ENCODE measurements at places on chromosomes 4 and X.
A peak's percentile ranks its signal among the peaks of the same experiment; 100 is the strongest.

- peak; percentile 39 for DNase-seq
These were observed 287.6 kb upstream of the TAPT1 start for GRCh38 chr4:16513876-16514275.

DNA sequence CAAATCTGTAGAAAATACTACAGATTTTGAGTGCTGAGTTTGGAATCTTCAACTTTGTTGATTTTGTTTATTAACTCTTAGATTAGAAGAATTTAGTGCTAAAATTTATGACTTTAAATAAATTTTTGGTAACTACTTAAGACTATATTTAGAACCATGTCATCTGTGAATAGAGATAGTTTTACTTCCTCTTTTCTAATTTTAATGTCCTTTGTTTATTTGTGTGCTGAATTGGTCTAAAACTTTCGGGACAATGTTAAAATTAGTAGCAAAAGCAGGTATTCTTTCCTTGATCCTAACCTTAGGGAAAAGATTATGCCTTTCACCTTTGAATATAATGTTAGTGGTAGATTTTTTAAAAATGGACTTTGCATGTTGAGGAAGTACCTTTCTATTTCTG, 119.7 kb upstream of the CXorf51A start:
- DNase-seq, result no peak

- no peak for DNase-seq
These were observed 446.7 kb upstream of the TENM3 start for GRCh38 chr4:181796502-181796901.

- DNase-seq, result peak; percentile 2
These were observed 159.8 kb downstream of the SLC4A4 start for GRCh38 chr4:71498625-71499024.

GRCh38 chr4:88991746-88992145, 65.2 kb downstream of the FAM13A start:
- peak; percentile 17 for DNase-seq

DNA sequence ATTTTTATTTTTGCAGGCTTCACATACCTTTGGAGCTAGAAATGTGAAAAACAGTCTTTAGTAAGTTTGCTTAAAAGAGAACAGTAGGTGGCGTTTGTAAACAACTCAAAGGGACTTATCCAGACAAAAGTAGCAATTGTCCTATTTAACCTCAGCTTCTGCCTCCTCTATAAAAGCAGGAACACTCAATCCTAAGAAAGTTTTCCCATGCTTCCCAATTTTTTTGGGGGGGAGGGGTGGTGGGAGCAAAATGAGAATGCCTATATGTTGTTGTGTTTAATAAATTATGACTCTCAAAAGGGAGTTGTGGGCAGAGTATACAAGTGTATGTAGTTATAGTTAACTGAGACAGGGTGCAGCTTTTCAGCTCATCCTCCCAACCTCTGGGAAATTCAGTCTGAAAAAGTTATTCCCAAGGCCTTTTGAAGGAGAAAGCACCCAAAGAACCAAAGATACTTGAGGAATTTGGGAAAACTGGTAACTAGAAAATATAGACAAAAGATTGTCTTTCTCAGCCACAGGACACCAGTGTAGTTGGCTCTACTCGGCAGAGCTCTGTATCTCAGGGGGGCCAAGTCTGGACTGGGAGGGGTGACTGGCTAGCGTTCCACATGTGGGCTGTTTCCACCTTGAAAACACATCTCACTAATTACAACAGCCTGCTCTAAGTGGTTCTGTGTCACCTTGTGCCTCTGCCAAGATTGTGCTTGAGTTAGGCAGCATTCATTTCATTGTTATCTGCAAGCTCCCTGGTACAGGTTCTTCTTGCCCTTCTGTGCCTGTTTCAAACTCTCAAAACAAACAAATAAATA, 2.8 kb downstream of the SFRP2 start:
- DNase-seq, result peak; percentile 44

DNA sequence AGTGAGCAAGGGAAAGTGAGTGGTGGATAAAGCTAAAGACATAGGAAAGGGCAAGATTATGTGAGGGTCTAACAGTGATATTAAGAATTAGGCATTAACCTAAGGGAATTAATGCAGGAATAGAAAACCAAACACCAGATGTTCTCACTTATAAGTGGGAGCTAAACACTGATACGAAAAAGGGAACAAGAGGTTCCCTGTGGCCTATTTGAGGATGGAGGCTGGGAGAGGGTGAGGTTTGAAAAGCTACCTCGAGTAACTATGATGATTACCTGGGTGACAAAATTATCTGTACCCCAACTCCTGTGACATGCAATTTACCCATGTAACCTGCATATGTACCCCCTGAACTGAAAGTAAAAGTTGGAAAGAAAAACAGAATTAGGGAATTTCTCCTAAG, 79.0 kb downstream of the ANXA3 start:
- DNase-seq, result no peak

DNA sequence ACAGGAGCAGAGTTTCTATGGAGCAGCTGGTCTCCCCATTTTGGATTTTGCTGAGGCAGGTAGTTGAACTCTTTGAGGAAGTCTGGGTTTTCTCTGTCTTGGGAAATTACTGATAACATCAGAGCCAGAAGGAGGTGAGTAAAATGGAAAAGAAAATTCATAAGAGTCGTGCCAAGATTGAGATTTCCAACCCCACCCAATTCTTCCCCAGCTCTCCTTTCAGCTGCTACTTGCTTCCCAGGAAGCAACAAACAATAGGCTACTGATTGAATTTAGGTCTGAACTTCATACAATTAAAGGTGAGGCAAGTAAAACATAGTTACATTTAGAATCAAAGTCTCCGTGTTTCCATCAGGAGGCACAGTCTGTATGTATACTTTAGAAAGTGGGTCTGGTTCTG, 54.6 kb upstream of the EOLA2 start:
- no peak for DNase-seq

GRCh38 chrX:120642871-120643270, 13.0 kb upstream of the C1GALT1C1 start:
- DNase-seq, result no peak

- no peak for DNase-seq
These were observed 11.8 kb downstream of the CLCN5 start for GRCh38 chrX:49934148-49934547.

DNA sequence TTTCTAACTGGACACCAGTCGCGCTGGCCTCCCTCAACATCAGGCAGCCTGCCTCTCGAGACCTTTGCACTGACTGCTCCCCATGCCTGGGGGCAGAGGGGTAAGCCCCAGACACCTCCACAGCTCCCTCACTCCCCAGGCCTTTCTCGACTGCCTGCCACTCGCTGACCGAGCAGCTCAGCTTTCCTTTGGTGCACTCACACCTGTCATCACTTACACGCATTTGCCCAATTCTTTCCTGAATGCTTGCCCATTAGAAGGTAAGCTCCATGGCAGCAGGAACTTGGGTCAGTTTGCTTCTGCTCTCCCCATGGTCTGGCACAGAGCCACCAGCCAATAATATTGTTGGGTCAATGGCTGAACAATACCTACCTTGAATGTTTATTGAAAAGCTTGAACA, 32.2 kb upstream of the PROM1 start:
- DNase-seq, result no peak

- DNase-seq, result no peak
These were observed 247.9 kb downstream of the HNRNPD start for GRCh38 chr4:82125787-82126297.

GRCh38 chr4:39365830-39366771, at the start of gene RFC1:
TSS of gene RFC1 (minus strand) at chr4:39366362. CDS start at chr4:39366241, 121 bp downstream.
- DNase-seq, result peak; percentile 87

GRCh38 chr4:108118505-108118904, 50.2 kb downstream of the LEF1 start:
- no peak for DNase-seq

GRCh38 chrX:112087545-112087944, 5.0 kb upstream of the TRPC5 start:
- no peak for DNase-seq

DNA sequence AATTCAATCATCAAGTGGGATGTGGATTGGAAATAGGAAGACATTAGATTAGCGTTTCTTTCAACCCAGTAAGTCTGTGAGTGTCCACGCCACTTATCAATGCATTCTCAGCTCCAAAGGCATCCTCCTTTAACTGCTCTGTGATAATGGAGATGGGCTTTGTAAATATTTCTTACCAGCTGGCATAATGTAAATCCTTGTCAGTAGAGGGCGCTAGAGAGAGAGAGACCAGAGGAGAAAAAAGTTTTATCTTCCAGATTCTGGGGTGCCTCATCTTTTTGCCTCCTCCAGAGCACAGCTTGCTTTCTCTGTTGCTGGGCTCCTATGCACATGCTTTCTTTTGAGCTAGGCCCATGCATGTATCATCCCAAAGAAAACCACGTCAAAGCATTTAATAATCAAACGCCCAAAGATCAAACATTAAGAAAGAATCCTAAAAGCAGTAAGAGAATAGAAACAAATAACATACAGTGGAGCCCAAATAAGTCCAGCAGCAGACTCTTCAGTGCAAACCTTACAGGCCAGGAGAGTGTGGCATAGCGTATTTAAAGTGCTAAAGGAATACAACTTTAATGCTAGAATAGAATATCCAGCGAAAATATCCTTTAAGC, 9.6 kb upstream of the MTMR1 start:
- DNase-seq, result peak; percentile 54

DNA sequence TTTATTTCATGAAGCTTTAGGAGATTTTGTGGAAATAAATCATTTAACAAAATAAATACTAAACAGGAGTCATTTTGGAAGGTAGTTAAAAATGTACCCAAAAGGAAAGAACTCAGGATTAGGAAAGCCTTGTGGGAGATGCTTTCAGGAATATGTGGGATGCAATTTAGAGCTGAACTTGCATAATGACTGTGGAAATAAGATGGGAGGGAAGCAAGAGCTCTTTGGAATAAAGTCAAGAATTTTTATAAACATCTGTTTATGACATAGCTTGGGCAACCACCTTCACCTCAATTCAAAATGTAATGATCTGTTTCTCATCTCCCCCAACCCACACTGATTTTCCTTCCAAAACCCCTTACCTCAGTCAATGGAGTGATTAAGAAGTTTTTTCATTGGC, 623.8 kb downstream of the FAT4 start:
- no peak for DNase-seq

DNA sequence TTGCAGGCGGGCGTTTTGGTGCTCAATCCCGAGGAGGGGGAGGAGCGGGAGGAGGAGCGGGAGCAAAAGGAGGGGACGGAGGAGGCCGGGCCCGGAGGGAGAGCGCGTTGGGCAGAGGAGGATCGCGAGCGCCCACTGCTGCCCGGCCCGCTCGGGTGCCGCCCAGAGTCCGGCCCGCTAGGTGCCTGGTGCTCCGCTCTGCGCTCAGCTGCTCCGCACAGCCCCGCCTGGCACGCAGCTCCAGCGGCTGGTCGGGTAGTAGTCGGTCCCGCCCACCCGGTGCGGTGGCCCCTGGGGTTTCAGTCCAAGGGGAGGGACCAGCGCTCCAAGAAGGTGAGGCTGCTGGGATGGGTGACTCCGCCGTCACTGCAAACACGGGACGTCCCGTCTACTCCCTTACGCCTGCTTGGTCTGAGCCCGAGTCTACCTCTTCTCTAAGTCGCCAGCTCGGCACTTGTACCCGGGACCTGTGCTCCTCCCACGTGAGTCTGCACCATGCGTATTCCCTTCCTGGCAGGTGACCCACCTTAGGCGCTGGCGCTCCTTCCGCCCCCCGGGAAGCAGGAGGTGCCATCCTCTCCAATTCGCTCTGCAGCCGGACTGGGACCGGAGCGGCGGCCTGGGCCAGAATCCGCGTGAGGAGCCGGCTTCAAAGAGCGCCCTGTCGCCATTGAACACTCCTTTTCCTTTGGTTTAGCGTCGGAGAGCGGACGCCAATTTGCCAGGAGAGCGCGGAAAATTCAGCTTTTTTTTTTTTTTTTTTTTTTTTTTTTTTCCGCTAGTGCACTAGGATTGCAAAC, 405 bp upstream of the HS3ST1 start:
- DNase-seq, result no peak

DNA sequence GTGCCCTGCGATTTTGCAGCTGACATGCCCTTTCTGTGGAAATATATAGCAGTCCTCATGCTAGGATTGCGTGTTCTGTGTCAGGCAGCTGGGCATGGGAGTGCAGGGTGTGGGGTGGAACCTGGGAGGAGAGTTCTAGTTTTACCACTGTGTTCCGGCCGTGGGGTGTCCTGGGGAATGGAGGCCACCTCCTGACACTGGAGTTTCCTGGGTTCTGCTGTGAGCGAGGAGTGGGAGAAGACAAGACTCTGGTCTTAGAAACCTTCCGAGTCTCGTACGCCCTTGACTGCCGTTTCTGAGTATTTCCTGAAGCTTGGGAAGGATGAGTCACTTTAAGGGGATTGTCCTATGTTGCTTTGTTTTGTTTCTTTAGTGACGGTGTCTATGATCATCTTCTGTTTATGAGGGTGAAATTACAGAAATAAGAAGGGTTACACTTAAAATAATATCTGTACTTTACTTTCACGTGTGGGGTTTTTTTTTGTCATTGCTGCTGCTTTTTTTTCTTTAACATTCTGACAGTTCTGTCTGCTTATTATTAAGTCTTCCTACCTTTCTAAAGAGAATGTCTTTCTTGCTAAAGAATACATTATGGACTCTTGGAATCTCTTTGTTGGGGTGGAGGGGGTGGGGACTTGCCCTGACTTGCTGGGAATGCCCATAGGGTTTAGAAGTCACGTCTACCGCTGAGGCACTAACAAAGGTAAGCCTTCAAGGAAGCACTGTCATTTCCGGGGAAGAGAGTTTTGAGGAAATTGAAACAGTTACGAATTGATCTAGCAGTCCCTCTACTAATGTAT, 19.1 kb downstream of the CD99 start:
- peak; percentile 88 for DNase-seq

GRCh38 chr4:1464581-1465171, 58.4 kb upstream of the NKX1-1 start:
- DNase-seq, result no peak

DNA sequence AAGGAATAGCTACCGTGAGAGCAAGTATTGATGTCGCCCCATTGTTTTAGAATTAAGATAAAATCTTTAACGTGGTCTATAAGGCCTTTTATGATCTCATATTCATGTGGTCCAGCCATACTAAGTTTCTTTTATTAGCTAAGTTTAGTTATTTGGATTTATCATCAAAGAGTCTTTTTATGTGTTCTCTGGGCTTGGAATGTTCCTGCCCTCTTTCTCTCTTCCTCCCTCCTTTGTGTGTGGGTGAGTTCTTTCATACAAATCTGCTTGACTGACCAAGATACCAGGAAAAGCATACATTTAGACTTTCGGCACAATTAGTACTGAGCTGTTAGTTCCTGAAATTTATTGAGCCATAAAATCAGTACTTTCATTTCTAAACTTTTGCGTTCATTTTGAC, 11.3 kb downstream of the TDO2 start:
- peak; percentile 3 for DNase-seq

DNA sequence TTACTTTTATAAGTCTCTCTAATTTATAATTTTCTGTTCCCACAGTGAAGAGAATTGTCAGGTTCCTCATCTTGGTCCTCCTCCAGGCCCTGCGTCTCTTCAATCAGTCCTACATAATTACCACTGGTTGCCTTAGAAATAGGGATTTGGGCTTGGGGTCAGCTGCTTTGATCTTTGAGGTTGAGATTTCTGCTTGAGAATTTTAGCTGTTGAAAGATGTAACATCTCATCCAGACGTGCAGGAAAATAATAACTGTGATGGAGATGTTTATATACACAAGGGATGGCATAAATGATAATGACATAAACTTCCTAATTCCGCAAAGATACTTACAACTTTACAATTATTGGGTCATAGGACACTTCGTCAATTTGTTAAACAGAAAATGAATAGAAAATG, 30.3 kb downstream of the AADAT start:
- no peak for DNase-seq

Data from EH (cell line).